ENCODE measurements at places on chromosomes 7 and 10.

DNA sequence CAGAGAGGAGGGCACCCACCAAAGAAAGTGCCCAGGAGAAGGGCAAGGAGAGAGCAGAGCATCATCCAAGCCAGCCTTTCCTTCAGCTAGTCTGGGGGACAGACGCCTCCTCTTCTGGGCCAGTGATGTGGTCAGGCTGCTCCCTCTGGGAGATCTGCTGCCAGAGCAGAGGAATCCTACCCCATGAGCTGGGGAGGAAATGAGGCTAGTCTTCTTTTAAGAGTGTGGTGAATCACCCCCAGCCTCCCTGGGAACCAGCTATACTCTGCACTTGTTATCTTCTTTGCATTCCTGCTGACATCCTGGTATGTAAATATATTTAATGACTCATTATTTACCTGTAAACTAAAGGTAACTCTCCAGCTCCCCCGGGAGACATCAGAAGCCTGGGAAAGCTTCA, 41.6 kb upstream of the EPHB6 start:
- no peak for DNase-seq

DNA sequence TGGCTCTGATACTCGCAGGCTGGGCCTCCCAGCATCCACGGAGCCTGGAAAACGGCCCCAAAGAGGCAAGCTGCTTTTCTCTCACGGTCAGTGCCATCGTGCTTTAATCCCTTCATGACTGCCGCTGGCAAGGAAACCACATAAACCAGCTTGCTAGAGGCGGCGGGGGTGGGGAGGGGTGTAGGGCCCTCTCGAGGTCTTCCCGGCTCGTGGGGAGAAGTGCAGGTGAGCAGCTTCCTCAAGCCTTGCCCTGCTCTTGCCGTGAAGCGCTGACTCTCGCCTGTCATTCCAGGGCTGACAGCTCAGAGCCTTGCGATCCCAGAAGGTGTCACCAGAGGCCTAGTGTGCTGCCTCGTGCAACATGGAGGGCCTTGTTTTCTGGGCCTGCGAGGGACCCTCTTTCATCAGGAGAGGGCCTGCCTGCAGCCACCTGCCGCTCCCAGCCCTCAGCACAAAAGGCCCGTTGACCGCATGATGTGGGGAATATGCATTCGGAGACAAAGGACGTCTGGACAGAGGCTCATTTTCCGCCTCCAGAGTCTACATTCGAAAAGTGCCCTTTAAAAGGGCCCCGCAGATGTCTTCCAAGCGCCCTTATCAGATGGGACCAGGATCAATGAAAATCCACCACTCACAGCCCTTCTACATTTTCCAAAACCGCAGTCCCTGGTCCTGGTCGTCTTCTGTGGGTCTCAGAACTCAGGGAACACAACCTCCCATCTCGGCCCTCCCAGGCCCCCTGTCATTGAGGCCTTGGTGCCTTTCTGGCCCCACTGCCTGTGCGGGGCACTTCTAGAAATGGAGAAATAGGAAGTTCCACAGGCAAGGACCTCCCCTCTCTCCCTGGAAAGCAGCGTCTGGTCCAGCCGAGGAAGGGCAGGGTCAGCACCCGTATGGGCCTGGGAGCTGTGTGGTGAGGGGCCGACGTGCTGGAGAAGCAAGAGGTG, 58.7 kb downstream of the ZRANB1 start:
- DNase-seq = no peak

- DNase-seq = no peak
These were observed 111.8 kb downstream of the ANKRD61 start for GRCh38 chr7:6142871-6143380.

- DNase-seq = no peak
These were observed 53.4 kb upstream of the CAMK2B start for GRCh38 chr7:44378744-44379143.

DNA sequence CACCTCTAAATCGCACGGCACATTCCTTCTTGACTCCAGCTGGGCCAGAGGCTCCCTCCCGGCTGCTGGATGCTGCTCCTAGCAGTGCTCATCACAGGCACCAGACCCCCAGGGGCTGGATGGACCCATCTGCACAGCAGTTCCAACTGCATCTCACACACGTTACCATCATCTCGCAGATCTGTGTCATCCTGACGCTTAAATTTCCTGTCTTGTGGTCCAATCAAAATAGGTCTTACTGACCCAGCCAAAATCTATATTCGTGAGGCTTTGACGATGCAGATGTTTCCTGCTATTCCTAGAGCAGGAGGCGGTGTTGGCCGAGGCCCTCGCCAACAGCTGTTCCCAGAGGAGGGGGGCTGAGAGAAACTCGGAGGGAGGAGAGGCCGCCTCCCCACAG, 108.0 kb downstream of the MKI67 start:
- no peak for DNase-seq

DNA sequence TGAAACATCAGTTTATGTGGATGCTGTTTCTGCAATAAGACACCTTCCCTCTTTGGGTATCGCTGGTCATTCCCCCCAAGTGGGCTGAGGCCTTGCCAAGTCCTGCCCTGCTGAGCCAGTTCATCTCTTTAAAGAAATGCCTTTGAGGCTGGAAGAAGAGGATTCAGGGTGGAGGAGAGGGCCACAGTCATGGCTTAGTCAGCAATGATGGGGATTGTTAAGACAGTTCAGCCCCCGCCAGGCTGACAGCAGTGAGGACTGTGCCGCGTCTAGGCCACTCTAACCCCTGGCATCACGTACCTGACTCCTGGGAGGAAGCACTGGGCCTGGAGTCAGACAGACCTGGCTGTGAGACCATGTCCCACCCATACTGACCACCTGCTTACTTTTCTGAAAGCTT, 48.3 kb downstream of the PNLIPRP2 start:
- DNase-seq = no peak

DNA sequence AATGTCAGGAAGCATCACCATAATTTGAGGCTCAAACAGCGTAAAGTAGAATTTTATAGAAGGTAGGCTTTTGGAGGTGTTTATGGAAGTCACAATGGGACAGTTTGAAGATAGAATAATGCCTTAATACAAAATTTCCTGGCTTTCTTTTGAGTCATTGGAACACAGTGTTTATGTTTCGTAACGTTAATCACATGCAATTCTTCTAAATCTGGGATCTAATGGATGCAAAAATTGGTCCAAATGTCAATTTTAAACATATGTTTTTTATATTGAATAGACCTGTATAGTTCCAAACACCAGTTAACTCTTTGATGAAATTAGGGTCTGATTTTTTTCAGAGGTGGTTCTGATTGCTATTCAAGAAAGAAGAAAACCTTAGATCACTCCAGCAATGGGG, 86.5 kb upstream of the HPS1 start:
- no peak for DNase-seq

GRCh38 chr10:62498271-62498670, 124.1 kb downstream of the ZNF365 start:
- DNase-seq = no peak

DNA sequence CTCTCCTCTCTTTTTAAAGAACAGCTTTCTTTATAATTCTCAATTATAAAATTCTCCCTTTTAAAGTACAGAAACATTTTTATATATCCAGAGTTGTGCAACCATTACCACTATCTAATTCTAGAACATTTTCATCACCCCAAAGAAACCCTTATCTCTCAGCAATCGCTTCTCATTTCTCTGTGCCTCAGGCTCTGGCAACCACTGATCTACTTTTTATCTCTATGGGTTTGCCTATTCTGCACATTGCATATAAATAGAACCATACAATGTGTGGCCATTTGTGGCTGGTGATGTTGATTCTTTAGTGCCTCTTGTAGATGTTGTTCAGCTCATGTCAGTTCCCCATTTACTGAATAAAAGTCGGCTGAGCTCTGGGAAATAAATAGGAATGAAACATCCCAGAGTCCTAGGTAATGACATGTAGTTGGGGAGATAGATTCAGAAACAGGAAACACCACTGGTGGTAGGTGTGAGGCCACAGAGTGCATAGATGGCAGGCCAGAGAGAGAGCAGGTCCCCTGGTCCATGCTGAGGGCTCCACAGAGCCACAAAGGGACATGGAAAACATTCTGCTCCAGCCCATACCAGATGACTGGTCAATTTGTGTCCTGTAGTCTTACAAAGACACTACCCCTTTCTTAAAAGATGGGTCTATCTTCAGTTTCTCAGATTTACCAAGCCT, 126.5 kb downstream of the PLPP4 start:
- DNase-seq = no peak

- no peak for DNase-seq
These were observed 40.0 kb downstream of the KCTD7 start for GRCh38 chr7:66668677-66669076.

DNA sequence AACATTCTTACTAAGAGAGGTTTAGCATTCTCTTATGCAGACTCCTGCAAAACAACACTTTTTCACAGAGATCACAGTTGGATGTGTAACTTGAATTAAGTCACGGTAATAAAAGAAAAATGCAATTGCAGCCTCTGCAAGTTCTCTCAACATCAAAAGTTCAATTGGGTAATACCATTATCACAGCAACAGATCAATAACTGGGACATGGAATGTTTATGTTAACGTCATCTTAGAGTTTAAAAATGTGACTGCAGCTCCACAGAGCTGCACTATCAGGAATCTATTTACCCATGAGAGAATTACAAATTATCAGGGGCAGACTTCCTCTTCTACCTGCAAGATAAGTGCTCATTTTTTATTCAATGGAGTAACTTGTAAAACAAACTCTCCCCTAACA, 86.7 kb downstream of the VSTM4 start:
- no peak for DNase-seq

GRCh38 chr7:3918576-3918975, 617.5 kb downstream of the SDK1 start:
- no peak for DNase-seq

DNA sequence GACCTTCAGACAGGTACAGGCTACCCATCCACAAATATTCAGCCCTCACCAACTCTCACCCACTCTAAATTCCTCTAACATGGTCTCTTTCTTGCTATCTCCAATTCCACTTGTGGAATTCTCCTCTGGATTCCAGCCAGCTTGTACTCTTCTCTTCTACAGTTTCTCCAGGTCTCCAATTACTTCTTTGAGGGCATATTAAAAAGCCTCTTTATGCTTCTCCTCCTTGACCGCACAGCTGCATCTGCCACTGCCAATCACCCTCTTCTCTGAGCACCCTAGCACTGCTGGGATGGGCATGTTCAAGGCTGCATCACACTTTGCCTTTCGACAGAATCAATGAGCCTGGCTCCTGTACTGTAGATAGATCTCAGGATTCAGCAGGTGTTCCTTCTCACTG, 101.5 kb upstream of the ANKRD1 start:
- DNase-seq = no peak

DNA sequence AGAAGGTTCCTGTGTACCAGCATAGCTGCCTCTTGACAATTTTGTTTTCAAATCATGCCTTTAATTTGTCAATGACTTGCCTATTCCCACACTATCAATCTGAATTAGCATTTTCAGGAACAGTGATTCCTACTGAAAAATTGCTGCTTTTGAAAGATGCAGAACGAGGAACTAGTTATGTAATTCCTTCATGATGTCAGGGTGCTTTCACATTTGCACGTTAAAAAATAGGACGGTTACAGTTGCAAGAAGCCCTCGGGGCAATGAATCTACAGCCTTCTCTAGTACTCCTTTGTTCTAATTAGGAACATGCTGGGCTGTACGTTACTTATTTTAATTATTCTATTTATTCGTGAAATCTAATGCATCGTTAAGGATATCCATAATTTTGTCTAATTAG, 253.9 kb downstream of the OTUD1 start:
- no peak for DNase-seq

- DNase-seq = no peak
These were observed 75.8 kb downstream of the NKX6-2 start for GRCh38 chr10:132710036-132710686.

DNA sequence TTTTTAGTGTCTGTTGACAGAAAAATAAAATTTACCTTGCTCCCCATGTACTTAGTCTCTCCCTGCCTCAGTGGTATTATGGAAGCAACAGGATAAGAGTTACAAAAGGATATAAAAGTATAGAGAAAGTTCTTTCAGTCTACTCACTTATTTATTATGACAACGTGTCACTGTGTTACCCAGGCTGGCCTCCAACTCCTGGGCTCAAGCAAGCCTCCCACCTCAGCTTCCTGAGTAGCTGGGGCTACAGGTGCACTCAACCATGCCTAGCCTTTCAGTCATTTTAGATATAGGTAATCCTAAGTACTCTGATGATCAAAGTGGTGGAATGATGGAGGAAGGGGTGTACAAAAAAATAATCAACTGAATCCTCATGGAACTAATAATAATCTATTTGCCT, 215.2 kb upstream of the MKLN1 start:
- DNase-seq = no peak

GRCh38 chr10:58662314-58662713, 149.6 kb downstream of the BICC1 start:
- DNase-seq = no peak

GRCh38 chr10:42640610-42641229, 2.4 kb upstream of the ZNF33B start:
- no peak for DNase-seq

- no peak for DNase-seq
These were observed 20.6 kb downstream of the EDRF1 start for GRCh38 chr10:125739994-125740679.

- DNase-seq = no peak
These were observed 18.9 kb downstream of the GIMAP5 start for GRCh38 chr7:150756166-150756565.

- DNase-seq = no peak
These were observed 330.0 kb downstream of the GPR158 start for GRCh38 chr10:25504838-25505237.

GRCh38 chr10:34137955-34138354, 677.1 kb downstream of the PARD3 start:
- DNase-seq = no peak

DNA sequence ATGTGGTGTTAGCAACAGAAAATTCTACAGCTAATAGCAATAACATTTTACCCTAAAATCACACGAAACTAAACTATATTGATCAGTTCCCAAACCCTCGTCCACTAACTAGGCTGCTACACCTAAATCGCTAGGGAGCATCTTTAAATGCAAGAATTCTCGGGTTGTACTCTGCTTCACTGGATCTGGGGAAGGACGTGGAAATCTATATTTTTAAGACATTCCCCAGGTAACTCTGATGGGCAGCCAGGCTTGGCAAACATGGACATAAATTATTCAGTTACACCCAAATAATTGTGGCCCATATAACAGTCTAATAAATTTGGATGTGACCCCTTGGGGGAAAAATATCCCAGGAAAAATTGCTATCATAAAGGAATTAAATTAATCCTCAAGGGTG, 36.3 kb upstream of the NFE2L3 start:
- no peak for DNase-seq

DNA sequence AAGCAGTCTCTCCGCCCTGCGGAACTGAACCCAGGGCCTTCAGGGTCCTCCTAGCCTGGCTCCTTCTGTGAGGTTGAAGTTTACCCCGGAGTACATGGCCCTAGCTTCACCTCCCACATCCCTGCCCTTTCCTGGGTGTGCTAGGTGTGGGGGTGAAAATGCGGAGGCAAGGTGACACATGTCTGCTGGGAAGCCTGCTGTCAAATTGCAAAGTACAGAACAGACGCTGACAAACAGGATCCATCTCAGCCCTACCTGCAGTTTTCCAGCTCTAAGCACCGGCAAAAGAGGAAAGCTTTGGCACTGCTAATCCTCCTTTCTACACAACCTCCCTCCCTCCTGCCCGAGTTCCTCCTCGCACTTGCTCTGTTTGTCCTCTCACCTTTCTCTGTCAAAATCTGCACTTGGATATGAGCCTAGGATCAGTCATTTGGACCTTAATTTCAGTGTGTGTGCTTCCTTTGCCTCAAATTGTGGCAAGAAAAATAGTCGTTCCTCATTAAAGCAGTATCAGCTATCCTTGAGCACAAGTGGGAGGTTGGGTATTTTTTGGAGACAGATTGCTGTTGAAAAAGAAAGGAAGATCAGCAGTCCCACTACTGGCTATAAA, 14.4 kb upstream of the GPR15LG start:
- DNase-seq = no peak
